ENCODE measurements at places on chromosomes 4 and X.

DNA sequence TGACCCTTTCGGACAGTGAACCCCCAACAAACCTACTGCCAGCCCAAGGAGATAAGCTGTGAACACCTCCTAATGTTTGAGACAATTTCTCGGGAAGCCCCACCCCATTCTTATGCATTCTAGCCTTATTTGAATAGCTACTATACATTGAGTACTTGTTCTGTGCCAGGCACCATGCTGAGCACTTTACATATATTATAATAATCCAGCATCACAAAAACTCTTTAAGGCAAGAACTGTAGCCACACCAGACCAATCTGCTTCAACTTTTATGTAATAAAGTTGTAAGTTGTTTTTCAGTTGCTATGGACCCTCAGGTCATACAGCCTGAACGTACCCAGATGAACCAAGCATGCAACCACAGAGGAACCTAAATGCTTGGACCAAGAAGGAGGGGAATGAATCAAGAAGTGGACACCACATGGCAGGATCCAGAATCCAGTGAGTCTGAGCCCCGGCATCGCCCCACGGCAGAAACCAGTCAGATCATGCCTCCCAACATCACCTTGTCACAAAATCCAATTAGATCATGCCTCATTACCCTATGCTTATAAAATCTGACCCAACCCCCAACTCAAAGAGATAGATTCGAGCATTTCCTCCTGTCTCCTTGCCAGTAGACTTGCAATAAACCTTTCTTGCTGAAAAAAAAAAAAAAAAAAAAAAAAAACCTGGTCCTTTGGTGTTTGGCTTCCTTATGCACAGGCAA, 225.0 kb downstream of the QDPR start:
- no peak for DNase-seq

GRCh38 chrX:6660567-6661264, 125.8 kb upstream of the VCX3A start:
- no peak for DNase-seq

DNA sequence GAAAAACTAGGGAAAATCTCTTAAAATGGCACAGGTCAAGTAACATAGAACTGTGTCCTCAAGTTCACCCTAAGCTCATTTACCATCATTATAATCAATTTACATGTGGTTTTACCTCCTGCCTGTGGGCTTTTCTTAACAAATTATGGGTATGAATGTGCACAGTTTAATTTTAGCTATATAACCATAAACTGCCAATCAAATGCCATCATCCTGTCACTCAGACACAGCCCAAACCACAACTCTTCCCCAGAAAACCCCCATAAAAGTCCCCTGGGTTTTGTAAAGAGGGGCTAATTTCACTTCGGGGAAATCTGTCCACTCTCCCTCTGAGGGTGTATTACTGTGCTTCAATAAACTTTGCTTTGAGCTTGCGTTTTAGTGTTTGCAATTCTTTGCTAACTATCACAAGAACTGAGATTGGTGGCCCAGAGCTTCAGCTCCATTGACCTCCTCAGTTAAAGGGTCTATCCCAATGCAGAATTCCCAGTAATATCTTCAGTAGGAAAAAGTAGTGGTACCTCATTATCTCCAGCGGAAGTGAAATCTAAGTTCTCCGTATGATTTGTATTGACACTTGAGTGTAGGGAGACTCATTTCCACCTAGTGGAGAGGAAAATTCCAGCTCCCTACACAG, 394.6 kb downstream of the SPOCK3 start:
- DNase-seq, result no peak

DNA sequence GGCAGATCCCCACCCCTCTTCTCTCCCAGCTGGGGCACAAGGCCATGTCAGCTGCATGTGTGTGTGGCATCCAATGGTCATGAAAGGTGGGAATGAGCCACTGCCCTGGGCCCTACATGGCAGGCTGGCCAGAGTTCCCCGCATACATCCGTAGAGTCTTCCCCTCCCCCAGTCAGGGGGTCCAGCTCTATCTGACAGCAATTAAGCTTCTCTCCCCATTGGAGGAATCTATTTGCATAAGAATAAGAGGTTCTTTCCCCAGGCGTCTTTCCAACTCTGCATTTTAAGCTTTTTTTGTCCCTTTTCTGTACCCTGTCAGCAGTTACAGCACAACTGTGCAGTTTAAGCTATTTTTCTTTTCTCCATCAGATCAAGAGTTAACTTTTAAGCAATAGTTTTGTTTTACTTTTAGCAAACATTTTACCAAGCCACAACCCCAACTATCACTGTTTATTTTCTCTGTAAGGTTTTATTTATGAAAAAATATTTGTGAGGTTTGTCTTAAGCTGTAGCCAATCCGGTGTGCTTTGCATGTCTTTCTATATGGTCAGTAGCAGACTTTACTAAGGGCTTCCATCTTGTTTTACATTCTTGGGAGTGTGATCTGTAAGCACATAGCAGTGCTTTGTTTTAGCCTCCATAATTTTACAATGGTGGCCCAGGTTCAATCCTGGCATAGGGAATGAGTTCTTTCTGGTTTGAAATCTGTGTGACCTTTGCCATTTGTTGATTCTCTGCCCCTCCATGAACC, 28.7 kb downstream of the NLRP2B start:
- no peak for DNase-seq

DNA sequence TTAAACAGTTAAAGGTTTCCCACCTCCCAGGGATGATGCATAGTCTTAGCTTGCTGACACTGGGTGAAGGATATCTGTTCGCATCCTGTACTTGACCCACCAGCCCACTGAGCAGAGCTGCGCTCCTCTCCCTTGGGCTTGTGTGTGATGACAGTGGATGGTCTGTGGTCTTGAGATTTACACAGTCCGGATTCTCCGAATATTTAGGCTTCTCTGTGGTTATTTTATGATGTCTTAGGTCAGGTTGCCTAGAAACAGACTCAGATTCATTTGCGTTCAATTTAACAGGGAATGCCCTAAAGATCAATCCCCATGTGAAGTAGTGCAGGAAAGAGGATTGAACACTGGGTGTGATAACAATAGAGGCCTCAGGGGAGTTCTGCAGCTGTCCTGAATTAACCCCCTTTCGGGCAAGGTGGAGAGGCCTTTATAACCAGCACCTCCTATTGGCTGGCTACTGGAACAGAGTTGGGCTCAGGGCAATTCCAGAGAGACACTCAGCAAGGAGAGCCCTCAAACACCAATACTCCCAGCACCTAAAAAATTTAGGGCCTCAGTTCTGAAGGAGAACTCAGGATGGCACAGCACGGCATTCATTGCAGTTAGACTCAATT, 653.2 kb upstream of the GALNT7 start:
- DNase-seq, result no peak

GRCh38 chrX:153801669-153802068, 7.2 kb downstream of the SSR4 start:
- no peak for DNase-seq

- no peak for DNase-seq
Measured at GRCh38 chrX:42096265-42096920, 173.0 kb upstream of the CASK start.

- DNase-seq, result no peak
Measured at GRCh38 chrX:72113461-72113860, 18.3 kb downstream of the RTL5 start.

DNA sequence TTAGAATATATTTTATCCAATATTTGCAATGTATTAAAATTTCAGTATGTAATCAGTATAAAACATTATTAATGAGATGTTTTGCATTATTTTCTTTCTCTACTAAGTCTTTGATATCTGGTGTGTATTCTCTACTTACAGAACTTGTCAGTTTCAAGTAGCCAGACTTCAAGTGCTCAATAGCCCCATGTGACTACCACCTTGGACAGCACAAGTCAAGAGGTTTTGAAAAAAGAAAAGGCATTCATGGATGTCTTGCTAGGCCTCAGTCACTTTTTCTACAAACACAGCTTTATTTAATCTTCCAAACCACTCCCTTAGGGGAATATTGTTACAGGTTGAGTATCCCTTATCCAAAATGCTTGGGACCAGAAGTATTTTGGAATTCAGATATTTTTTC, 189.4 kb downstream of the QDPR start:
- no peak for DNase-seq

- no peak for DNase-seq
Measured at GRCh38 chr4:70954032-70954431, 39.4 kb upstream of the DCK start.

GRCh38 chrX:115372152-115372551, 82.6 kb downstream of the LUZP4 start:
- no peak for DNase-seq

DNA sequence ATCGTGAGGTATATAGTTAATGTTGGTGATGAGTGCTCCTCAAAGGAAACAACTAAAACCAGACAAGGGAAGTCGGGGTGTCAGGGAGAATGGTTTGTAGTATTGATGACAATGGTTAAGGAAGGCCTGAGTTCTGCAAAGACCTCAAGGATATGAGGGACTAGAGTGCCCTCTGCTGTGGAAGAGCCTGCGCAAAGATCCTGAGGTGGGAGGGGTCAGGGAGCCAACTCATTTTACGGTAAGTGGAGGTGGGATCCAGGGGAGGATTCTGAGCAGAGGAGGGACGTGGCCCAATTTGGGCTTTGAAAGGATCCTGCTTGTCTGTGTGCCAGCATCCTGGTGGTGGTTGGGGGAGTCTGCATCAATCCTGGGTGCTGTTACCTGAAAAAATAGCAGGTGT, 11.3 kb downstream of the UBA1 start:
- DNase-seq, result no peak

DNA sequence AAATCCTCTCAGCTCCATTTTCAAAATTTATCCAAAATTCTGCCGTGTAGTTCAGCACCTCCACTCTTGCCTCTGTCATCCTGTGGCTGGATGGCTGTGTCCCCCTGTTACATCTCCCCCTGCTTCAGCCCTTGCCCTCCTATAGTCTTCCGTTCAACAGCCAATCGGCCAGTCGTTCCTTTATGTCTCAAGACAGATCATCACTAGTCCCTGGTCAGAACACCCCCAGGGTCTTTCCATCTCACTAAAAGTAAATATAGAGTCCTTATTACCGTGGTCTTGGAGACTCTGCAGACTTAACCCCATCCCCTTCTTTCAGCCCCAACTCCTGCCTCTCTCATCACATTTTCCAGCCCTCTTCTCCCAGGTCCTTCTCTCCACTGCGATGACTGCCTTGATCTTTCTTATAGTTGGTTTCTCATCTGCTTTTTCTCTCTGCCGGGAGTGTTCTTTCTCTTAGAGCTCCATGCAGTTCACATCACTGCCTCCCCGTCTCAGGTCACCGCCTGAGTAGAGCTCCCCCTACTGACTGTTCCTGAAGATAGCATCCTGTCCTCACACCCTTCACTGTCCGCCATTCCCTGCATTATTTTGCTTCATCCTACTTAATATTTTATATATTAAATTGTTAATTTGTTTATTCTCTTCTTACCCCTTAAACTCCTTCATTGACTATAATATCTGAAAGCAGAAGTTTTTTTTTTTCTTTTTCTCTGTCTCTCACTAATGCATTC, 736.9 kb upstream of the MAGEB2 start:
- no peak for DNase-seq

DNA sequence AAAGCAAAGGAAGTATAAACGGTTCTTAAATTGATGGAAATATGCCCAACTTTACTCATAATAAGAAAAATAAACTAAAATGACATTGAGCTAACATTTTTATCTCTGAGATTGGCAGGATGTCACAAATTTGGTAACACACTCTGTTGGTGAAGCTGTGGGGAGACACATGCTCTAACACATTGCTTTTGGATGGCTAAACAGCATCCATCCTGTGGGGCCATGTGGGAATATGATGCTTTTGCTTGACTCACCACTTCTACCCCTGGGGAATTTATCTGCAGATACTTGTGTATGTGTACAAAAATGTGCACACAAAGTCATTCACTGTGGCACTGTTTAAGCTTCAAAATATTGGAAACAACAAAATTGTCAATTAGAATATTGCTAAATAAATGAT, 100.2 kb downstream of the ANAPC4 start:
- no peak for DNase-seq

GRCh38 chr4:6929812-6930464, 20.3 kb downstream of the TBC1D14 start:
- no peak for DNase-seq

- DNase-seq, result no peak
Measured at GRCh38 chrX:111352424-111352823, 59.6 kb downstream of the DCX start.

DNA sequence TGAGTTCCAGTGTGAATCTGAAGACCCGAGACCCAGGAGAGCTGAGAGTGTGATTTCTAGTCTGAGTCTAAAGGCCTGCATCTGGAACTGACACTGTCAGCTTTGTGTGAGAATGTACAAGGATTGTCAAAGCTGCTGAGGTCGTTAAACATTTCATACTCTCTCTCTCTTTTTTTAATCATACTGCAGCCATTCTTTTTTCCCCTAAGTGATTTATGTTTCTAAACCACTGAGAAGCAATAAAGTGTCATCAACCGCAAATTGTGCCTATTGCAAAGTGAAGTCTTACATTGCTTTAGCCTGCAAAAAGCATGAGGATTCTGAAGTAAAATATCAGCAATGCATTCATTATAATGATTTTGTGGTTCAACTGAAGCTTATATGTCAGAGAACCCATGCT, 106.0 kb downstream of the ASMT start:
- DNase-seq, result no peak

- no peak for DNase-seq
Measured at GRCh38 chr4:83440148-83440814, 15.3 kb downstream of the HELQ start.

DNA sequence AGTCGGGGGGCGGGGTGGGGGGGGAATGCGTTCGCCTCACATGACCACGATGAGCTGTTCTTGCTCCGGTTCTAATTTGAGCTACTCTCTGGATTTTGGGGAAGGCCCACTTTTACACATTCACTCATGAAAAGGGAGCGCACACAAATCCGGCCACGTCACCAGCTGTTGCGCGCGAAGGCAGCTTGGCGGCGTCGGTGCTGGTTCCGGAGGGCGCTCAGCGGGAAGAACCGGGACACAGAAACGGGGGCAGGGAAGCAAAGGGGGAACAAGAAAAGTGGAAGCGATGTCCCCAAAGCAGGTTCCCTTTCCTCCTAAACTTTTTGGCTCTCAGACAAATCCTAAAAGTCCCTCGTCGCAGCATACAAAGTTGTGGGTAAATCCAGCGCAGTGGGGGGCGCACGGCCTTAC, 605 bp downstream of the ANXA5 start:
- DNase-seq, result peak; percentile 36

DNA sequence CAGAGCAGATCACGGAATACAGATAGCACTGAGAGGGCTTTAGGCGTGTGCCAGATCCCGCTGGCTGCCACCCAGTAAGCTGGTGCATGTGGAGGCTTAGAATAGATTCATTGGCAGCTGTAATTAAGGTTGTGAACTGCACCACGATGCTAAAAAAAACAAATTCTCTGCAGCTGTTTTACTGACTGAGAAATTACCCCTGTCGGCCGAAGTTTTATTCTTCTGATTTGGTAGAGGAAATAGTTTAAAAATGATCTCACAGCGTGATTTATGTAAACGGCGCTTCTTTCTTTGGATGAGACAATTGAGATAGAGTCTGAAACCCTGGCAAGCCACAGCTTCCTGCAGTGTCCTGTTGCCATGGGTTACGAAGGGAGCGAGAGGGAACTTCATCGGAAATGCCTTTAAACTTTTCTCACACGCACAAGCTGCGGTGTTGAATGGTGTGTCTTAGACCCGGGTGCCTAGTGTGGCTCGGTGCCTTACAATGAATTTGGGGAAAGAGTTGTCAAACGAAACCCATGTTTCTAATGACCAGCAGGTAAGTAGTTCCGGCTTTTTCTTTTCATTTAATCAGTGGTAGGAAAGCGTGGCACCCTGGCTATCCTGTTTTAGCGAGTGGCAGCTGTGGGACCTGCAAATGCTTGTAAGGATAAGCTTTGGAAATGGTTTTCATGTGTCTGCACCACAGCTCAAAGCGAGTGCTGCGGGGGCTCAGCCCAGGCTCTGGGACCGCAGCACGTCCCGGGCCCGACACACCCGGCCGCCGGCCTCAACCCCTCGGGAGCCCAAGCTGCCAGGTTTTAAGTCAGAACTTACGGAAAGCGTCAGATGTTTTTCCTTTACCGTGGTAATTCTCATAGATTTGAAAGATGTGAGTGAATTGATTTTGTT, 71.7 kb upstream of the HGFAC start:
- no peak for DNase-seq

Data from activated gamma-delta T cell treated with Interleukin-2 at 50 U/mL for 16 hours (primary cell).